ENCODE measurements at places on chromosomes 12 and 14.
A peak's percentile ranks its signal among the peaks of the same experiment; 100 is the strongest.

- no peaks in the 10 kb centered on the region for H3K36me3 ChIP-seq
- H3K4me1 ChIP-seq = peaks cover 12% of the 10 kb centered on the region
- DNase-seq = peak; percentile 32
- peaks cover 64% of the 10 kb centered on the region for H3K27me3 ChIP-seq
- H3K27ac ChIP-seq = no peak overlapping the region
These were observed 1.5 kb upstream of the FGF6 start for GRCh38 chr12:4447151-4447550.

DNA sequence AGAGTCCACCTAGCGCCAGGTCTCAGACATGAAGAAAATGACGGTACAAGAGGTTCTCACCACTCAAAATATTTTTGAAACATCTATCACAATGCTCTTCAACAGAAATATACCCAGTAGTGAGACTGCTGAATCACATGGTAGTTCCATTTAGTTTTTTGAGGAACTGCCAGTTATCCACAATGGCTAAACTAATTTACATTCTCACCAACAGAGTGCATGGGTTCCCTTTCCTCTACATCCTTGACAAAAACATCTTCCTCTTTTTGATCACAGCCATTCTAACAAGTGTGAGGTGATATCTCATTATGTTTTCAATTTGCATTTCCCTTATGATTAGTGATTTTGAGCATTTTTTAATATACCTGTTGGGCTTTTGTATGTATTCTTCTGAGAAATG is 5.7 kb upstream of the GPR65 start:
- no peak overlapping the region for H3K27ac ChIP-seq
- no peak overlapping the region for H3K4me3 ChIP-seq
- H3K36me3 ChIP-seq = no peaks in the 10 kb centered on the region
- DNase-seq = no peak
- H3K4me1 ChIP-seq = no peaks in the 10 kb centered on the region

DNA sequence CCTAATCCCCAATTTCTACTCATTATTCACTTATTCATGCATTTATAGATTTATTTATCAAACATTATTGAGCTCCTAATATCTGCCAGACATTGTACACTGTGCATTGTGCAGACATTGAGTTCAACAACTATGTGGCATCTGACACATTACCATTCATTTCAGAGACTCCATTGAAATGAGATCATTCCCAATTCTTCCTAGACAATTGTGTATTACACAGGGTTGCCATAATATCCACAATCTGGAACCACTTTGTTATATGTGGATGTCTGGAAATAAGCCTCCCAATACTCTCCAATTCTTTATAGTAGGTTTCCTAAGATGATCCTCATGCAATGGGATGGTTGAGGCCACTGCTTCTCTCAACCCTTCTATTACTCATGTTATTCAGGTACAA is 165.0 kb downstream of the OTOGL start:
- H3K4me1 ChIP-seq = peaks cover 5% of the 10 kb centered on the region
- no peak for DNase-seq
- peaks cover 7% of the 10 kb centered on the region for H3K27me3 ChIP-seq
- H3K27ac ChIP-seq = no peak overlapping the region

- no peak overlapping the region for H3K27ac ChIP-seq
- no peak overlapping the region for H3K4me3 ChIP-seq
- DNase-seq = no peak
- H3K4me1 ChIP-seq = peaks cover 11% of the 10 kb centered on the region
- no peaks in the 10 kb centered on the region for H3K36me3 ChIP-seq
These were observed 471.4 kb downstream of the ETNK1 start for GRCh38 chr12:23096321-23096720.

GRCh38 chr14:65173973-65174693 is 71.8 kb upstream of the MAX start:
- H3K27ac ChIP-seq = no peak overlapping the region
- no peaks in the 10 kb centered on the region for H3K36me3 ChIP-seq
- no peak overlapping the region for H3K4me3 ChIP-seq
- peaks cover 21% of the 10 kb centered on the region for H3K4me1 ChIP-seq
- no peak for DNase-seq

DNA sequence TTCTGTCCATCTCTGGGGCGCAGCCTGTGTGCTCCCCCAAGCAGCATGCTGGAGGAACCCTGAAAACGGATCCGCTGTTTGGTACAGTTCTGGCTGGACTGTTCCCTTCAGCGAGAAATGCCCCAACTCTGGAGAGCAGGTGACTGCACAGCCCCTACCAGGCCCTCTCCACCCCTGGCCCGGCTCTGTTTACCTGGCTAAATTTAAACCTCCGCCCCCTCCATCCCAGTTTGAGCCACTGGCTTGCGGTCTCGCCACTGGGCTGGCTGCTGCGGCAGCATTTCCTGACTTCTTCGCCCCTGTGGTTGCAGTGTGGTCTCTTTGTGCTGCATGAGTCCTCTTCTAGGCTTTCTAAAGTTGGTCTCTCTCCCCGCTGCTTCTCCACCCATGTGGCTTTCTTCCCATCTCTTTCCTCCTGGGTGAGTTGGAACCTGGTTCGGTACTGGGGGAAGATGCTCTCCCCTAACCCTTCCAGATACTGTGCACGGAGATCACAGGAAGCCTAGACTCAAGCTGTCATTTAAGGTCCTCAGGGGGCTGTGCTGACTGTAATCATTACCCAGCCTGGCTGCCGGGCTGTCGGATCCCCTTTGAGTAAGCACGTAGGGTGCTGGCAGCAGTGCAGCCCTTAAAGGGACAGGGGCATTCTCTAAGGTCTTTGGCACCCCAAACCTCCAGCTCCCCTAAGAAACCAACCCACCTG is 60.6 kb downstream of the FBXL14 start:
- peaks cover 60% of the 10 kb centered on the region for H3K27me3 ChIP-seq
- H3K4me3 ChIP-seq = peak overlapping the region; percentile 75
- DNase-seq = no peak
- H3K4me1 ChIP-seq = peaks cover 7% of the 10 kb centered on the region
- no peak overlapping the region for H3K27ac ChIP-seq

DNA sequence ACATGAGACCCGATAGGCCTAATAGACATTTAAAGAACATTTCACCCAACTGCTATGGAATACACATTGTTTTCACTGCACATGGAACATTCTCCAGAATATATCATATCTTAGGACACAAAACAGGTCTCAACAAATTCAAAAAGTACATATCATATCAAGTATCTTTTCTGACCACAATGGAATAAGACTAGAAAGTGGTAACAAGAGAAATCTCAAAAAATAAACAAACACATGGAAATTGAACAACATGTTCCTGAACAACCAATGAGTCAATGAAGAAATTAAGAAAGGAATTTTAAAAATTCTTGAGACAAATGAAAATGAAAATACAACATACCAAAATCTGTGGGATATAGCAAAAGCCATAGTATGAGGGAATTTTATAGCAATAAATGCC is 208.1 kb downstream of the PTPRO start:
- peaks cover 28% of the 10 kb centered on the region for H3K36me3 ChIP-seq
- no peak overlapping the region for H3K4me3 ChIP-seq
- H3K27ac ChIP-seq = no peak overlapping the region
- H3K27me3 ChIP-seq = no peaks in the 10 kb centered on the region
- no peaks in the 10 kb centered on the region for H3K4me1 ChIP-seq
- no peak for DNase-seq

- H3K27ac ChIP-seq = peak overlapping the region; percentile 17
- H3K27me3 ChIP-seq = peaks cover 5% of the 10 kb centered on the region
- peaks cover 7% of the 10 kb centered on the region for H3K4me1 ChIP-seq
- H3K4me3 ChIP-seq = peak overlapping the region; percentile 2
- no peak for DNase-seq
- H3K36me3 ChIP-seq = no peaks in the 10 kb centered on the region
These were observed 8.5 kb downstream of the KLHL33 start for GRCh38 chr14:20427231-20428009.

DNA sequence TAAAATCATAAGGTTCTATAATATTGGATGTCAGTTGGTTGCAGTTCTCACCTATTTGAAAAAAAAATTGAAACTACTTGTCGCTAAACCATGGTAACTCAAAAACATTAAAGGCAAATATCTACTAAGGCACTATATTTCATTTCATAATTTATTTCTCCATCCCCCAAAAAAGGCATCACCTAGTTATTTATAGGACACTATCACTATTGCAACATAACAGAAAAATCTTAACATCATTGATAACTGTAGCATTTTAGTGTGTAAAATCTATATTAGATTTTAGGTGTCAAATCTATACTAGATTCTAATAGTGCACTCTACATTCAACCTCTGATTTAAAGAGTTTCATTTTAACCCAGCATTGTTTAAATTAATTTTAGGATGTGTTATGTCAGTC is 1.7 kb downstream of the SPTSSA start:
- peak overlapping the region; percentile 92 for H3K4me3 ChIP-seq
- no peaks in the 10 kb centered on the region for H3K36me3 ChIP-seq

DNA sequence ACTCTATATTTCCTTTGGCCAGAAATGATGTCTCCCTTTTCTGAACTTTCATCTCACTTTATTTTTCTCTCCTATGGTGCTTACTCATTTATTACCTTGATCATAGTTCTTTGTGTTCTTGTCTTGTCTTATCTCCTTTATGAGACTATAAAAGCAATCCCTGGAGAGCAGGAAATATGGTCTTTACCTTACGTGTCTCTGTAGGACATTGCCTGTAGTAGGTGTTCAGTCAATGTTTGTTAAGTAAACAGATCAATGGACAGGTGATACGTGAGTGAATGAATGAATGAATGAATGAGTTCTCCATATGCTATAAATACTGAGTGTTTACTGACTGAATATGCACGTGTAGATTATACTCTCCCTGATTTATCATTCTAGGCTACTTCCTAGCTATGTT is 193.7 kb upstream of the HMGA2 start:
- peaks cover 32% of the 10 kb centered on the region for H3K4me1 ChIP-seq
- H3K27me3 ChIP-seq = peaks cover 11% of the 10 kb centered on the region
- H3K27ac ChIP-seq = no peak overlapping the region
- DNase-seq = no peak
- no peak overlapping the region for H3K4me3 ChIP-seq

DNA sequence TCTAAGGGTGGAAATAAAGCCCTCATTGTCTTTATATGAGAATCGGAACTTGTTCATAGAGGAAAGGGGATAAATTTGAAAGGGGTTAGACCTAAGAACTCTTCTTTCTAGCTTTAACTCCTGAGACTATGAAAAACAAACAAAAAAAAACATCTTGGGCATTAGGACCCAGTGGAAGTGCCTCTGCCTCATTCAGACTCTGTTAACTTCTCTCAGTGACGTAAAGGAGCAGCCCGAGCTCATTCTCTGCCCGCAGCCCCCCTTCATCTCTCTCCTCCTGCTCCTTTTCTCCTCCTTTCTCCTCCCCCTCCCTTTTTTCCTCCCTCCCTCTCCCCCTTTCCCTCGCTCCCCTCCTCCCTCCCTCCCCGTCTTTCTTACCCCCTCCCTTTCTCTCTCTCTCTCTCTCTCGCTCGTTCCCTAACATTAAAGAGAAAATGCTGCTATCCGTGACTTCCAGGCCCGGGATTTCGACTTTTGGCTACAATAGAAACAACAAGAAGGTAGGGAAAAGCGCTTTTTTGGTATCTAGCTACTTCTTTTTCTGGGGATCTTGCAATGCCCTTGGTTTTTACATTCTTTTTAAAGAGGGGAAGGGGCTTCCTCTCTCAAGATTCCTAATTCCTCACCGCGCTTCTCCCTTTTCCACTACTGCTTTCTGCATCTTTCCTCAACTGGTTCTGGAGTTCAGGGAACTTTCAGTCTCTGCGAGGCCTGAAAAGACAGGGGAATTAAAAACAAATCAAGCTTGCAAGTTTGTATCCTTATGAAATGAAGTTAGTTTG is at the start of gene RBMS2:
TSS of gene RBMS2 (plus strand) at position 231 of the 782 bp plus-strand sequence. CDS start at position 435, 204 bp downstream.
- H3K27me3 ChIP-seq = no peaks in the 10 kb centered on the region
- H3K4me3 ChIP-seq = peak within 1 kb of the TSS; percentile 92
- no peaks in the 10 kb centered on the region for H3K36me3 ChIP-seq
- peaks cover 23% of the 10 kb centered on the region for H3K4me1 ChIP-seq
- peak within 1 kb of the TSS; percentile 88 for H3K27ac ChIP-seq

- DNase-seq = no peak
- no peak overlapping the region for H3K4me3 ChIP-seq
- H3K27me3 ChIP-seq = peaks cover 8% of the 10 kb centered on the region
- peaks cover 6% of the 10 kb centered on the region for H3K4me1 ChIP-seq
These were observed 97.7 kb downstream of the SETD3 start for GRCh38 chr14:99382781-99383471.

DNA sequence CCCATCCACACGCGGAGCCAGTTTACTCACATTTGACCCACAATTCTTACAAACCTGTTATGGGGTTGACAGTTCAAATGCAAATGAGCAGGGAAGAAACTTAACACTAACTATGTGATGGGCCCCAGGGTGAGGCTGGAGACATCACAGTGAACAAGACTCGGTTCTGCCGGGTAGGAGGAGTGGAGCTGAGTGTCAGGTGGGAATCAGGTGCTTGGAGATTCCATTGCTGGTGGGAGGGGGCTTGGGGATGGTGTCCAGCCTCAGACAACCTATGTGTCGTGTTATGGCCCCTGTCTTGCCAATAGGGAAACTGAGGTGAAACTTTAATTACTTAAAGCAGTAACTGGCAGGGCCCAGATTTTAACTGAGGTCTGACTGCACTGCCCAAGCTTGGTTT is 41.9 kb downstream of the BEGAIN start:
- H3K36me3 ChIP-seq = no peaks in the 10 kb centered on the region
- peak overlapping the region; percentile 58 for H3K27ac ChIP-seq
- H3K27me3 ChIP-seq = no peaks in the 10 kb centered on the region
- H3K4me3 ChIP-seq = peak overlapping the region; percentile 41
- no peak for DNase-seq

DNA sequence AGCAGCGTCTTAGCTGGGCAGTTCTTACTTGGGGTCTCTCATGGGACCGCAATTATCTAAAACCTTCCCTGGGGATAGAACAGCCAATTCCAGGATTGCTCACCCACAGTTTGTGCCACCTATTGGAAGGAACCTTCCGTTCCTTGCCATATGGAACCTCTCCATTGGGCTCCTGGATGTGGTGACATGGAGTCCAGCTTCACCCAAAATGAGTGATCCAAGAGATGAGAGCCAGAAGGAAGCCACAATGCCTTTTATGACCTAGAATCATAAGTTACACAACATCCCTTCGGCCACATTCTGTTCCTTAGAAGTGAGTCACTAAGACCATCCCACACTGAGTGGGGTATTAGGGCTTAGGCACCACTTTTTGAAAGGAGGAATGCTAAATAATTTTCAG is 164.4 kb downstream of the FBXL14 start:
- no peak overlapping the region for H3K4me3 ChIP-seq
- DNase-seq = no peak
- no peaks in the 10 kb centered on the region for H3K4me1 ChIP-seq
- H3K27me3 ChIP-seq = no peaks in the 10 kb centered on the region
- no peak overlapping the region for H3K27ac ChIP-seq

GRCh38 chr14:71658261-71658860 is 273.9 kb upstream of the RGS6 start:
- no peaks in the 10 kb centered on the region for H3K27me3 ChIP-seq
- H3K36me3 ChIP-seq = peaks cover 12% of the 10 kb centered on the region
- no peak for DNase-seq
- H3K4me3 ChIP-seq = no peak overlapping the region

GRCh38 chr12:95173392-95174251 is 43.6 kb downstream of the FGD6 start:
- H3K4me1 ChIP-seq = peaks cover 40% of the 10 kb centered on the region
- peaks cover 23% of the 10 kb centered on the region for H3K36me3 ChIP-seq
- H3K27me3 ChIP-seq = no peaks in the 10 kb centered on the region
- no peak for DNase-seq
- H3K4me3 ChIP-seq = peak overlapping the region; percentile 45

Data from type B pancreatic cell (in vitro differentiated cells).